ENCODE measurements at places on chromosomes 13 and 19.

- DNase-seq: no peak
Measured at GRCh38 chr13:111503905-111504695, 183.7 kb downstream of the TEX29 start.

GRCh38 chr13:113931841-113932459 is 41.9 kb downstream of the C13orf46 start:
- DNase-seq: no peak

DNA sequence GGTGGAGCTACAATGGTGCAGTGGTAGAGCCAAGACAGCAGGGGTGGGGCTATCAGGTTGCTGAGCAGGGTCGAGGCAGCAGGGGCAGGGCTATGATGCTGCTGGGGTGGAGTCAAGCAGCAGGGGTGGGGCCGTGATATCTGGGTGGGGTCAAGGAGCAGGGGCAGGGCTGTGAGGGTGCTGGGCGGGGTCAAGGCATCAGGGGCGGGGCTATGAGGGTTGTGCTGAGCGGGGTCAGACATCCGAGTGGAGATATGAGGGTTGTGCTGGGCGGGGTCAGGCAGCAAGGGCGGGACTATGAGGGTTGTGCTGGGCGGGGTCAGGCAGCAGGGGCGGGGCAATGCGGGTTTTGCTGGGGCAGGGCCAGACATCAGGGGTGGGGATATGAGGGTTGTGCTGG is 14.7 kb downstream of the HCN2 start:
- no peak for DNase-seq

DNA sequence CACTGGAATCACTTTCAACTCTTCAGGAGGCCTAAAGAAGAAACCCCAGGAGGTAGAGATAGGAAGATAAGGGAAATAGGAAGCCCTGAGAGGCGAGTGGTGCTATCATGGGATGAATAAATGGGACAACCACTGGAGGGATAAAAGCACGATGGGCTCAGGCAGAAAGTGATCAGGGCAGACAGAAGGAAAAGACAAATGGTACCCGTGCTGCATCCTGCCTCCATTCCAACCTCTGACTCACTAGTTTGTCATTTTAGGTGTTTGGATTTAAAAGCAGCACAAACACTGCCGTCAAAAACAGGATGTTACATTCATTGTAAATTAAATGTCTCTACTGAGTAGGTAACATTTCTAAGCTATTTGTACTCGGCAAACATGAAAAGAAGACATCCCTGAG is 314.3 kb upstream of the HTR2A start:
- DNase-seq: no peak

DNA sequence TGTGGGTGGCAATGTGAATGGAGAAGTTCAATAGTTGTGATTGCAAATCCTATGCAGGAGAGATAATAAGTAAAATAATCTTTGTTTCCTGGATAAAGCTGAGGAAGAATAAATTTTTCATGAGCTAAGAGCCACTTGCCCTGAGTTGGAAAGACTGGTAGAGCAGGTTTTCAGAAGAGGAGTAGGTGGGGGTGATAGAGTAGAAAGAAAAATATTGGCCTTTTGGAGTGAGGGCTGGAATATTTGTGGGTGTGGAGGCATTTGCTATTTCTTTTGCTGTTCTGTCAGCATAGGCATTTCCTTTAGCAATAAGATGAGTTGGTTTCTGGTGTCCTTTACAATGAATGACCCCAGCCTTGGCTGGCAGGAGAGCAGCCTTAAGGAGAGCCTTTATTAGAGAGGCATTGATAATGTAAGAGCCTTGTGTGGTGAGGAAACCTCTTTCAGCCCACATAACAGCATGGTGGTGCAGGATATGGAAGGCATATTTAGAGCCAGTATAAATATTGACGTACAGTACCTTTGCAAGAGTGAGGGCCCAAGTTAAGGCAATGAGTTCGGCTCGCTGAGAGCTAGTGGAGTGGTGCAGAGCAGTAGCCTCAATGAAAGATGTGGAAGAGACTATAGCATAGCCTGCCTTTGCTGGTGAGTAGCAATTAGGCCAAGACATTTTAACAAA is 11.6 kb upstream of the ZNF431 start:
- no peak for DNase-seq

DNA sequence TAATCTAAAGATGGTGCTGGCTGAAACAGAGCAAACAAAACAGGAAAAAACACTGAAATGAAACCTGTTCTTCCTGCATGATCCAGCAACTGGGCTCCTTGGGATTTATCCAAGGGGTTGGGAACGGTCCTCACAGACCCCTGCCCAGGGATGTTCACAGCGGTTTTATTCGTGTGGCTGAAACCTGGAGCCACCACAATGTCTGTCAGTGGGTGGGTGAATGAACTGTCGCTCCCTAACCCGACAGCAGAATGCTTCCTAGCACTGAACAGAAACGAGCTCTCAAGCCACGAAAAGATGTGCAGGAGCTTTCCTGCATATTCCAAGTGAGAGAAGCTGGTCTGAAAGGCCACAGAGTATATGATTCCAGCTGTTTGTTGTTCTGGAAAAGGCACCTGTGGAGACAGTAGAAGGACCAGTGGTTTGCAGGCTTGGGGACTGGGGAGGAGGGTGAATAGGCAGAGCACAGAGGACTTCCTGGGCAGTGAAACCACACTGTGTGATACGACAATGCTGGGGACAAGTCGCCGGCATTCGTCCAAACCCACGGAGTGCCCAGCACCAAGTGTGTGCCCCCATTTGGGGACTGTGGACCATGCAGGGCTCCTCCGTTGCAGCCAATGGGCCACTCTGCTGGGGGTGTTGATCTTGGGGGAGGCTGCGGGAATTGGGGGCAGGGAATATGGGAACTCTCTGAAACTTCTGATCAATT is 73.9 kb downstream of the TEX29 start:
- no peak for DNase-seq

DNA sequence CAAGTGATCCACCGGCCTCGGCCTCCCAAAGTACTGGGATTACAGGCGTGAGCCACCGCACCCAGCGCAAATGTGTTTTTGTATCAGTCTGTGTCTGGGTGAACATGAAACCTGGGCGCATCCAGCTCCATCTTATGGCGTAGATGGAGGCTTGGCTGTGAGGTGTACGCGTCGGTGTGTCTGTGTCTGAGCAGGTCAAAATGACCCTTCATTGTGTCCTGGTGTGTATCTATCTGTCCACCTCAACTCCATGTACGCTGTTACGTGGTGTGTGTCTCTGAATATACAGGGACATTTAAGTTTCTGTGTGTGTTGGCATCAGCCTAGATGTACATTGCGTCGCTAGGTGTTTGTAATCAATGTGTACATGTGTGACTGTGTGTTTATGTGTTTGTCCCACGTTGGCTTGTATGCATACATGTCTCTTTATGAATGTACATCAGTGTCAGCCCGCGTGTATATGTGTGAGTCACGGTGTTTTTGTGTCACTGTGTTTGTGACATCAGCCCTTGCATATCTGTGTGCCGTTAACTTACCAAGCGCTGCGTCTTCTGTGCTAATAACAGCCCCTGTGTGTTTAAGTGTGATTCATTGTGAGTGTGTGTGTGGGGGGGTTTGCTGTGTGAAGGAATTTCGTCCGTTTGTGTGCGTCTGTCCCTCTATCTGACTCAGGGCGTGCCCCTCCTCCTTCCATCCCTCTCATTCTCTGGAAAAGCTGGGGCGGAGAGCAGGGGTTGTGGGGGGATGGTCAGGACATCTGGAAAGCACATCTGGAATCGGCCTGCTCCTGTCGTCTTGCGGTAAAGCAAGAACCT is 6.4 kb downstream of the AXL start:
- DNase-seq: no peak

DNA sequence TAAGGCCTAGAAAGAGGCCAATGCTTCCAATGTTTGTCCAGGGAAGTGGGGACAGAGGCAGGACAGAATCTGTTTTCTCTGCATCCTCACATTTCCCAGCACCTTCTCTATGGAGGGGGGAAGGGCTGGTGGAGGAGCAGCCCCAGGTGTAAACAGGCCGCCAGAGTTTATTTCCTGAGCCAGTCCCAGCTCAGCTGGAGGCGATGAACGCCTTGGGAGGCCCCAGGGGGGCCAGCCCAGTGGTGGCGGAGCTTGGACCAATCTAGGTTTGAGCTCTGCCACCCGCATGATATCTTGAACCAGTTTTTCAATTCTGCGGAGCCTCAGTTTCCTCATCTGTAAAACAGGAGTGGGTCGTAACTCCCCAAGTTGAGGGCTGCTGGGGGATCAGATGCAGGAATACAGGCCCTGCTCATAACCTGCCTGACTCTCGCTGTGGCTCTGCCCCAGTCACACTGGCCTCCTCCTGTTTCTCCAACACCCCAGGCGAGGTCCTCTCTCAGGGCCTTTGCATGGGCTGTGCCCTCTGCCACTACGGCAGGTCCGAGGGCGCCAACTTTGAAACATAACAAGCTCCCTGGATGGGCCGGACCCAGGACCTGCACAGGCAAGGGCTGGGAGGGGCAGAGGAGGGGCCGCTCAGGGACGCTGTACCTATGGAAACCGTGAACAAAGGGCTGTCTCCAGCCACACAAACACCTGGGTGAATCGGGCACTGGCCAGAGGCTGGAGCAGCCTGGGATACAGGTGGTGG is 1.1 kb downstream of the TNFAIP8L1 start:
- DNase-seq: no peak

DNA sequence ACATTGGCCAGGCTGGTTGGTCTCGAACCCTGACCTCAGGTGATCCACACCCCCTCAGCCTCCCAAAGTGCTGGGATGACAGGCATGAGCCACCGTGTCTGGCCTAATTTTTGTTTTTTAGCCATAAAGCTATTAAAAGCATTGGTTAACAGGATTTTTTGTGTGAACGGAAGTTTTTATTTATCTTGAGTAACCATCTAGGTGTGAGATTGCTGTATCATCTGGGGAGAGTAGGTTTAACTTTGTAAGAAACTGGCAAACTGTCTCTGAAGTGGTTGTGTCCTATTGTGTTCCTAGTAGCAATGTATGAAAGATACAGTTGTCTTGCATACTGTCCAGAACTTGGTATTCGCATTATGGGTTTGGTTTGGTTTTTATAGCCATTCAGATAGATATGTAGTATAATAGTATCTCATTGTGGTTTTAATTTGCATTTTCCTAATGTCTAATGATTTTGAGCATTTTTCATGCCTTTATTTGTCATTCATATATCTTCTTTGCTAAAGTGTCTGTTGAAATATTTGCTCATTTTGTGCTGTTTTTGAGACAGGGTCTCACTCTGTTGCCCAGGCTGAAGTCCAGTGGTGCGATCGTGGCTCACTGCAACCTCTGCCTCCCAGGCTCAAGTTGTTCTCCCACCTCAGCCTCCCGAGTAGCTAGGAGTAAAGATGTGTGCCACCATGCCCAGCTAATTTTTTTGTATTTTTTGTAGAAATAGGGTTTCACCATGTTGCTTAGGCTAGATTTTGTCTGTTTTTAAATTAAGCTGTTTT is 13.5 kb upstream of the PLEKHF1 start:
- DNase-seq: no peak

GRCh38 chr13:79735228-79735627 is 254.3 kb downstream of the NDFIP2 start:
- DNase-seq: no peak

- no peak for DNase-seq
Measured at GRCh38 chr19:46471116-46471733, at the start of gene PNMA8A. TSS of gene PNMA8A (minus strand) at chr19:46471563. CDS start at chr19:46471035, 528 bp downstream.

DNA sequence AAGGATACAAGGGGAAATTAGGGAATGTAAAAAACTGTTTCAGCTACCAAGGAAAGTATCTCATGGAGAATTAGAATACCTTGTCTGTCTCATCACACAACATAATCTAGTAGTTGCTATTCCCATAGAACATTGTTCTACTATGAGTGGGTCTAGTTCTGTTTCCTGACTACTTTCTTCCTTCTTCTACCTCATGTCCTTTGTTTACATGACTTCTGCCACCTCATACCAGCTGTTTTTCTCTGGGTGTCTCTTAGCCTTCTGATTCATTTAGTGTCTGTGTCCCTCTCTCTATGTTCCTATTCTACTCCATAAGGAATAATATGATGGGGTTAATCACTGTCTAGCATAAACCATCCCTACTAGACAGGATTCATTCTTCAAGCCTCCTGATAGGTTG is 887.3 kb downstream of the DIAPH3 start:
- no peak for DNase-seq

DNA sequence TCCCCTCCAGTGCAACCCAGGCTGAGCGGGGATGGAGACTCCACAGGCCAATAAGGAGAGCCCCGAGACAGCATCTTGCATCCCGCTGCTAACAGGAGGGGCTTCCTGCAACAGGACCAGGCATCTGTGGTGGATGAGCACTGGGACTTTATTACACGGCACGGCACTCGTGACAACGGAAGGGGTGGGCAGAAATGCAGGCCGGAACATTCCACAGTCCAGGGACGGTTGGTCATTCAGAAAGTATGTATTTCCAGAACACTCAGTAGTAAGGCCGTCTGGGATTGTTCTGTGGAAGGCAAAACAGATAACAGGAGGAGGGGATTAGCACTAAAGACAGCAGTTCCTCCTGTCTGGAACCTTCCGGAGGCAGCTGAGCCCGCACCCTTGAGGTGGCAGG is 3.3 kb upstream of the TM6SF2 start:
- DNase-seq: no peak

- no peak for DNase-seq
Measured at GRCh38 chr19:42140125-42140754, 8.0 kb upstream of the POU2F2 start.

GRCh38 chr19:3357992-3358688 is 8.2 kb upstream of the NFIC start:
- no peak for DNase-seq

- no peak for DNase-seq
Measured at GRCh38 chr19:3387645-3388589, 21.5 kb downstream of the NFIC start.

DNA sequence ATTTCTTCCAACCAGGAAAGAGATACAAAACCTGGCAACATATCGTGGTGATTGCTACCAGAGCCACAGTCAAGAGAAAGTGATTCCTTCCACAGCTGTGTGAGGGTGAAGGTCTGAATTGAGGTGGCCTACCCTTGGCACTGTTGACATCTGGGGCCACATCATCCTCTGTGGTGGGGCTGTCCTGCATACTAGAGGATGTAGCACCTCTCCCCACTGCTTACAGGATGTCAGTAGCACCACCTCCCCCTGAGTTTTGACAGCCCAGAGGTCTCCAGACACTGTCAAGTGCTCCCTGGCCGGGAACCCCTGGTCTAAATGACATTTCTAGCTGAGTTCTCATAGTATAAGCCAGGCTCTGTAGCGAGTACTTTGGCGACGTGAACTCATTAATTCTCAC is 15.5 kb downstream of the PTGER1 start:
- DNase-seq: no peak

- no peak for DNase-seq
Measured at GRCh38 chr13:108226184-108226583, 8.0 kb downstream of the ABHD13 start.

DNA sequence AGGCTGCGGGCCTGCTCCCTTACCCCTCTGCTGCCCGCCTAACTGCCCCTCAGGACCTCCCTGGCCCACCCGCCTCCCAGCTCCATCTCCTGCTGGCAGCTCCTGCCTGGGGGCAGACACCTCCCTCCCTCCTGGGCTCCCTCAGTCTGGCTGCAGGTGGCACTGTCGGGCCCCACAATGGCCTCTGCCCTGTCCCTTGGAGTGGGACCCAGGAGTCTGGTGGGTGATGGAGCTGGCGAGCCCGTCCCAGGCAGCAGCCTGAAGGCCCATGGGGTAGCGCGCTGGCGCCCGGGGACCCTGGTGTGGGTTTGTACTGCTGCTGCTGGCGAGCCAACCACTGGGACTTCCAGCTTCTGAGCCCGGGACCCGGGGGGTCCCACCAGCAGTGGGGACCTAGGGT is 83.6 kb downstream of the KDM4B start:
- DNase-seq: no peak

Data from stimulated activated CD4-positive, alpha-beta T cell treated with anti-CD3 and anti-CD28 coated beads, Interleukin-1b, Interleukin-23, amount 100 ng/mL, for 1 hour (primary cell).